CD4-positive, alpha-beta T cell (primary cell): ENCODE measurements at places on chromosomes 16 and 17.

- no peak overlapping the region for H3K27ac ChIP-seq
- no peak for DNase-seq
- no peak overlapping the region for H3K4me3 ChIP-seq
- H3K36me3 ChIP-seq: no peaks in the 10 kb centered on the region
These were observed 200.2 kb downstream of the RBFOX3 start for GRCh38 chr17:79410681-79411080.

DNA sequence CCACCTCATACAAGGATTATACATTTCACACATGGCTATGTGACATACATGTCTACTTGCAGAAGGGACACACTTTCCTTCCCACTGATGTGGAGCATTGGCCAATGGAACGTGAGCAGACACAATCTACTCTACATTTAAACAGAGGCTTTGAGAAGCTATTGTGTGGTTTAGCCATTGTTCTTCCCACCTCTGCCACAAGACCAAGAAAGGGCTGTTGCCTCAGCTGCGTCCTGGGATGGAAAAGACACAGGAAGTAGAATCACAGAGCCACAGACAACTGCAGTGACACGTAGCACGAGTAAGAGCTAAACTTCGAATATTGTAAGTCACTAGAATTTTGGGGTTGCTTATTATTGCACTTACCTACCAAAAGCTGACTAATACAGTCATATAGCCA, 33.3 kb downstream of the PRKCB start:
- no peaks in the 10 kb centered on the region for H3K27me3 ChIP-seq
- H3K36me3 ChIP-seq: no peaks in the 10 kb centered on the region
- peaks cover 37% of the 10 kb centered on the region for H3K4me1 ChIP-seq
- DNase-seq: peak; percentile 67
- no peak overlapping the region for H3K27ac ChIP-seq

DNA sequence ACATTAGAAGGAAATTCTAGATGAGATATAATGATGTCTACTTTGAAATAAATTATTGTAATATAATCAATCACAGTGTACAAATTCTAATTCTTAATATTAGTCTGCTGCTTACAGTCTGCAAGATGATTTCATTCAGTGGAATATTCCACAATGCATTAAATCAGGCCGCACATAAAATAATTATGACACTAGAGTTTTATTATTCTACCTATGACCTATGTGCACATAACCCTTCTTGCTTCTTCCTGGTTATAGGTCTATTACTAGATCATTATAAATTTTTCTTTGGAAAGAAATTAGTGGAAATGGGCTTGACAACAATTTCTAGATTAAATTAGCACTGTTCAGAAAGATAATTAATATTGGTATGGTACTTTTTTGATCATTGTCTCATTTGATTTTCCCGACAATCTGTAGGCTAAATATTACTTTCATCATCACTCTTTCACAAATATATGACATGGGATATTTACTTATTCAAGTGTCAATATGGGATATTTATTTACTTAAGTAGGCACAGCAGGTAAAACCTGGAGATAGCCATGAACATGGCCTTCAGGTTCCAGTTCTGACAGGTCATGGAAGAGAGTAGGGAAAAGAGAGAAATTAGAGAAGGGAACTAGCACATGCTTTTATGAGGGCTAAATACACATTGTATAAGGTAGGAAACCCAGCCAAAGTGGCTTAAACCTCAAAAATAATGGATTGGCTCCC, 476.4 kb downstream of the TOX3 start:
- H3K4me1 ChIP-seq: no peaks in the 10 kb centered on the region
- no peak overlapping the region for H3K4me3 ChIP-seq
- DNase-seq: no peak
- no peaks in the 10 kb centered on the region for H3K36me3 ChIP-seq
- H3K27ac ChIP-seq: no peak overlapping the region
- H3K27me3 ChIP-seq: no peaks in the 10 kb centered on the region

GRCh38 chr17:50161911-50162288, 3.9 kb upstream of the SGCA start:
- H3K4me3 ChIP-seq: peak overlapping the region; percentile 76
- H3K36me3 ChIP-seq: no peaks in the 10 kb centered on the region
- no peak overlapping the region for H3K27ac ChIP-seq
- H3K27me3 ChIP-seq: no peaks in the 10 kb centered on the region
- peaks cover 36% of the 10 kb centered on the region for H3K4me1 ChIP-seq

GRCh38 chr17:63189082-63189481, 223.0 kb downstream of the TANC2 start:
- no peak overlapping the region for H3K27ac ChIP-seq
- H3K4me1 ChIP-seq: no peaks in the 10 kb centered on the region
- no peak overlapping the region for H3K4me3 ChIP-seq
- H3K36me3 ChIP-seq: no peaks in the 10 kb centered on the region

DNA sequence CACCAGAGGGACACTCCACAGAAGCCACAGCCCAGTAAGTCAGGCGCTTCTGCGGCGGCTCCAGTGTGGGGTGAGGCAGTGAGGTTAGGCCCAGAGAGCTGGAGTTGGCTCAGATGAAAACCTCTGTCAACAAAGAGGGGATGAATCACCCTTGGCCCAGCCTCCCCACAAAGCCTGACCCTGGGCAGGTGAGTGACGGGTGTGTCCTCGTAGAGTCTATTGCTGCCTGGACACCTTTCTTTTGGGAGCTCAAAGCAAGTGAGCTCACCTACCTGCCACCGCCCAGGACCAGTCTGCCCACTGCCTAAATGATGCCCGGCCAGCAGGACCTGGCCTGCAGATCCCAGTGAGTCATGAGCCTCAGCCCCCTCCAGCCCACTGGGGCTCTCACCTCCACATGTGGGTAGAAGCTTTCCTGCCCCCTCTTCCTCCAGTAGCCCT, 24.9 kb upstream of the DBNDD1 start:
- no peak overlapping the region for H3K4me3 ChIP-seq
- H3K27me3 ChIP-seq: peaks cover 13% of the 10 kb centered on the region
- DNase-seq: no peak
- H3K27ac ChIP-seq: no peak overlapping the region
- H3K4me1 ChIP-seq: peaks cover 16% of the 10 kb centered on the region

GRCh38 chr16:86039606-86040005, 140.6 kb downstream of the IRF8 start:
- no peak for DNase-seq
- no peak overlapping the region for H3K27ac ChIP-seq

GRCh38 chr17:35099908-35100307, 19.8 kb downstream of the RAD51D start:
- H3K27me3 ChIP-seq: no peaks in the 10 kb centered on the region
- peaks cover 35% of the 10 kb centered on the region for H3K36me3 ChIP-seq
- H3K4me1 ChIP-seq: peaks cover 5% of the 10 kb centered on the region
- no peak overlapping the region for H3K4me3 ChIP-seq

DNA sequence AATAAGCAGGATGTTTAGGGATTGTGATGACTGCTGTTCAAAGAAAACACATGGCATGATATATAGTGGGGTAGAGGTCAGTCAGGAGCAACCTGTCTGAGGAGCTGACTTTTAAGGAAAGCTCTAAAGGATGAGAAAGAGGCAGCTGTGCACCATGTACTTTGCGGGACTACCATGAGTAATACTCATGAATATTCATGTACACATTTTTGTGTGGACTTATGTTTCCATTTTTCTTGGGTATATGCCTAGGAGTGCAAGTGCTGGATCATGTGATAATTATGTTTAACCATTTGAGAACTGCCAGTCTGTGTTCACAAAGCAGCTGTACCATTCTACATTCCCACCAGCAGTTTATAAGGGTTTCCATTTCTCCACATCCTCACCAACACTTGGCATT, 35.8 kb downstream of the BEAN1 start:
- H3K27me3 ChIP-seq: peaks cover 9% of the 10 kb centered on the region
- no peak overlapping the region for H3K27ac ChIP-seq
- no peaks in the 10 kb centered on the region for H3K36me3 ChIP-seq
- H3K4me3 ChIP-seq: no peak overlapping the region
- no peaks in the 10 kb centered on the region for H3K4me1 ChIP-seq
- DNase-seq: no peak

DNA sequence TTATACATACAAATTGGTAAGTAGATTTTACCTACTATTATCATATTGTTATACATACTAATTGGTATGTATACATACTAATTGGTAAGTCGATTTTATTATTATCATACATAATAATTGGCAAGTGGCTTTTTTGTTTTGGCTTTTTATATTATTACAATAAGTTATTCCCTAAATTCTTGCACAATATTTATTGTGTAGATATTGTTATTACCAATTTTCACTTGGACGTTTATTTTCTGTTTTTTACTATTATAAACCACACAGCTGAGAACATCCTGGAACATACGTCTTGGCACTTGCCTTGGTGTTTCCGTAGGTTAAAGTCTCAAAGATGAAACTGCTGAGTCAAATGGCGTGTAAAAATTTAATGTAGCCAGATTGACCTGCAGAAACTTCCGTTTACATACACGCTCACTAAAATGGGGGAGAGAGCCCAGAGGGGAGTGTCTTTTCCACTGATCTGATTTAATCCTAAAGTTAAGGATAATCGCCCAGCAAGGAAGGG, 18.9 kb downstream of the GNGT2 start:
- peak overlapping the region; percentile 97 for H3K27ac ChIP-seq
- peaks cover 25% of the 10 kb centered on the region for H3K4me1 ChIP-seq
- H3K36me3 ChIP-seq: no peaks in the 10 kb centered on the region
- H3K27me3 ChIP-seq: no peaks in the 10 kb centered on the region
- H3K4me3 ChIP-seq: peak overlapping the region; percentile 81

- H3K4me1 ChIP-seq: peaks cover 18% of the 10 kb centered on the region
- no peaks in the 10 kb centered on the region for H3K27me3 ChIP-seq
- no peak overlapping the region for H3K4me3 ChIP-seq
- no peak overlapping the region for H3K27ac ChIP-seq
These were observed 2.7 kb upstream of the TMIGD1 start for GRCh38 chr17:30336369-30337171.

DNA sequence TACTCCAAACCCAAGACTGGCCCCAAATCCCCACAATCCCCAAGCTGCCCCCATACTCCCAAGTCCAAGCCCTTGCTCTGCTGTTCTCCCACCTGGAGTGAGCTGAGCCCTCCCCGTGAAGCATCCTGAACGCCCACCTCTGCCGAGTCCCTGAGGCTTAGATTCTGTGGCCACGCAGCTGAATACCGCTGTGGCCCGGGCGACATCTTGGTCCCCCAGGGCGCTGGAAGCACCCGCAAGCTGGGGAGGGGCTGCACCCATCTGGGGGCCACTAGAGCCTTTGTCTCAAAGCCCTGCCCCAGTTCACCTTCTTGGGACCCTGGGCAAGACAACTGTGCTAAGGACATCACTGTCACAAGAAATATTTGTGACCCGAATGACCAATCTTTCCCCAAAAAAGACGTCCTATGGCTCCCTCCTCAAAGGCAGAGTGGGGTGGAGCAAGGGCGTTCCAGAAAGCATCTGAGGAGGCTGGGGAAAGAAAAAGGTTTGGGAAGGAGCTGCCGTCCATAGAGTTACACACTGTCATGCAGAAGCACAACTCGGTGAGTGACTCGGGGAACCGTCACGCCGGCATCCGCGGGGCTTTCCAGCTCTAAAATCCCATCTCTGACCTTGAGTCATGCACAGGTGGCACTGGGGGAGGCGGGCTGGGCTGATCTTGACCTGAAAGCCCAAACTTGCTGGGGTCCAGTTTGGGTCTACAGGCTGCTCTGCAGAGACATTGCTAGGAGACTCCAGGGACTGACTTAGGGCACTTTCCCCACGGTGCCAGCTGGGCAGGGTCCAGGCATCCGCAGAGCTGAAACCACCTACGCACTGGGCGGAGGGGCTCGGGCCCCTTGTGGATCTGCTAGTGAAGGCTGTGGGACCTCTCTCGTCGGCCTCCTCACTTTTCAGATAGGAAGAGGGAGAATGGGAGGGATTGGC, 6.6 kb downstream of the PTX4 start:
- H3K4me1 ChIP-seq: no peaks in the 10 kb centered on the region
- no peak overlapping the region for H3K27ac ChIP-seq
- no peaks in the 10 kb centered on the region for H3K27me3 ChIP-seq
- DNase-seq: no peak
- no peak overlapping the region for H3K4me3 ChIP-seq

GRCh38 chr17:49851387-49852291, 3.8 kb upstream of the TAC4 start:
- DNase-seq: peak; percentile 82
- peaks cover 18% of the 10 kb centered on the region for H3K4me1 ChIP-seq
- H3K36me3 ChIP-seq: no peaks in the 10 kb centered on the region
- H3K27me3 ChIP-seq: no peaks in the 10 kb centered on the region
- H3K4me3 ChIP-seq: peak overlapping the region; percentile 82

DNA sequence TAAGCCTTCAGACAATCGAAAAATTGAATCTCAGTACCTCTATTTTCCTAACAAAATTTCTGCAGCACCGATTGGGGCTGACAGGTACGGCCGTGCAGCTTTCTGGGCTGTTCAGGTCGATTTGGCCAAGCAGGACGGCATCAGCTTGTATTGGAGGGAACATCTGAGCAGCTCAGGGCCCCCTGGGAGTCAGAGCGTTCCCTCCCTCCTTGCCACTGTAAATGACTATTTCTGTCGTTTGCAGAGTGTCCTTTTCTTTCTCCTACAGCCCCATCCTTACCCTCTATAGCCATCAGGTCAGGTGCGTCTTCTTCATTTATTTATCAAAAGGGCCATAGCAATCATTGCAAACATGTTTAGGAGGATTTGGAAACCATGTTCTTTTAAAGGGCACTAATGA, 731.1 kb downstream of the WWOX start:
- H3K4me1 ChIP-seq: no peaks in the 10 kb centered on the region
- H3K36me3 ChIP-seq: no peaks in the 10 kb centered on the region
- no peak overlapping the region for H3K27ac ChIP-seq

GRCh38 chr16:67077871-67078270, 31.9 kb upstream of the PHAF1 start:
- H3K27me3 ChIP-seq: no peaks in the 10 kb centered on the region
- H3K4me3 ChIP-seq: no peak overlapping the region
- no peak for DNase-seq
- peaks cover 28% of the 10 kb centered on the region for H3K36me3 ChIP-seq
- H3K27ac ChIP-seq: no peak overlapping the region

GRCh38 chr16:89934611-89935553, 11.7 kb downstream of the TUBB3 start:
- no peak overlapping the region for H3K27ac ChIP-seq
- H3K4me3 ChIP-seq: no peak overlapping the region
- H3K36me3 ChIP-seq: no peaks in the 10 kb centered on the region

DNA sequence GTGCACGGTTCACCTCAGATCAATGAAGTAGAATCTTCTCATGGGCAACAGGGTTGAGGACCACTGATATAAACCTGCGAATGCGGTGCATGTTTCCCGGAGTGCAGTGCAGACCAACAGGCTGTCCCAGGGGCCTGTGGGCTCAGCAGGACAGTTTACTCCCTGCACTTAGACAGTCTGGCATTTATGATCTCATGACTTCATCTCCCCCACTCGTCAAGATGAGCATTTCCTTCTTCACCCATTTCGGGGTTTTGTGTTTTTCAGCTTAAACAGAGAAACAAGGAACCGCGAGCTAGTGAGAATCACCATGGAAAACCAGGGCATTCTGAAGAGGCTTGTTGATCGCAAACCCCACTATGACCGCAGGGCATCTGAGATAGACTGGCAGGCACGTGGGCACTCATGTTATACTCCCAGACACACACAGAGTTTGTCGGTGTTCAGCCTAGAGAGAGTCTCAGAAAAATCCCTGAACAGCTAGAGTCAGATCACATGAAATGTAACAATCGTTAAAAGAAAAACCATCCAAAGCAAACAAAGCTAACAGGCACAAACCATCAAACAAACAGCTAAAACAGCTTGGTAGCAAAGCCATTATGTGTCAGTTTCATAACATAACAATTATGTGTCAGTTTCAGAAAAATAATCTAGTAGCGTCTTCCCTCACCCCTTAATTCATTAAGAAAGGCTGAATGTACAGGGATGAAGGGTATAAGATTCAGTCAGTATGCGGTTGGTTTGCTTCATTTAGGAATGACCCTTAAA, 2.9 kb downstream of the CFAP97D1 start:
- DNase-seq: no peak
- H3K4me1 ChIP-seq: peaks cover 12% of the 10 kb centered on the region
- no peak overlapping the region for H3K4me3 ChIP-seq
- H3K27me3 ChIP-seq: peaks cover 8% of the 10 kb centered on the region
- no peaks in the 10 kb centered on the region for H3K36me3 ChIP-seq
- no peak overlapping the region for H3K27ac ChIP-seq
